GM20000 (cell line): ENCODE measurements at places on chromosomes 1 and 21.

DNA sequence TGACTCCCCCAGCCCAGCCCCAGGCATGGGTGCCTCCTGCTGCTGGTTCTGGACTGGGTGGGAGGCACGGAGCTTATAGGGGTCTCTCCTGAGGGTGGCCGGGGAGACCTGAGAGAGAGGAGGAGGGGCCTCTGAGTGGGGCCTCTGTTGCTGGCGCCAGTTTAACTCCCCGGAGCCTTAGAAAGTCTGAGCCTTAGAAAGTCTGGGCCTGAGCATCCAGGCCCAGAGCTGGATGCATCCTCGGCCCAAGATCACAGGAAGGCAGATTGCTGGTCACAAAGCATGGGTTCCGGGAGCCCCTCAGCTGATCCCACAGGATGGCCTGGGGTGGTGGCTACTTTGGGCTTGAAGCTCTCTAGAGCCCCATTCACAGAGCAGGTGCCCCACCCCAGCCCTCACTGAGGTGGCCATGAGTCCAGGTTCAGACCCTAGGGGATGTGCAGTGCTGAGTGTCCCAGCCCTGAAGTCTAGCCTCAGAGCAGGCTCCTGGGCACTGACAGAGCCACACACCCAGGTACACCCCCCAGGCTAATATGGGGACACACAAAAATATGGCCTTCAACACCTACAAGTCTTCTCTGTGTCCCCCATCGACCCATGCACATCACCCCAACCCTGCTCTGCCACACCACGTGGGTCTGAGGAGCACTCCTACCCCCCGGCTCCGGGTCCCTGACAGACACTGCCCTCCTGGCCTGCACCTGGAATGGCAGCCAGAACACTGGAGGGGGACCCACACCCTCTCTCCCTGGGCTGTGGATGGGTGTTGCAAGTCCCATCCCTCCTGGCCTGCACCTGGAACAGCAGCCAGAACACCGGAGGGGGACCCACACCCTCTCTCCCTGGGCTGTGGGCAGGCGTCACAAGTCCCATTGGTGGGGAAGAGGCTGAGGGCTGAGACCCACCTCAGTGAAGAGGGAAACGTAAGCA is 9.7 kb downstream of the PLA2G2F start:
- no peak for DNase-seq

DNA sequence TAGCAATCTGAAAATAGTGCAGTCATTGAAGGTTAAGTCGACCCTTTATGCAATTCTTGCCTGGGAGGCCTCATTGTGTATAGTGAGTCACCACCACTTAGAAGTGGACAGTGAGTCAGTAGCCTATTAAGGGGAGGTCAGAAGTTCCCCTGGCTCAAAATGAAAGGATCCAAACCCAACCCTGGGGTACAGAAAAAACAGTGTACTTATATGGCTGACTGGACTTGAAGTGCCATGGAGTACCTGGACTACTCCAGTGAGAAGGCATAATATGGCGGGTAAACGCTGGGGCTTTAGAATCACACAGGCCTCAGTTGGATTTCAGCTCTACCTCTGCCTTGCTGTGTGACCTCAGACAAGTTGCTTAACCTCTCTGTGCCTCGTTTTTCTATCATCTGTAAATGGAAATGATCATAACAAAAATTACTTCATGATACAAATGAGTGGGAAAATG is 2.2 kb upstream of the BCL9 start:
- DNase-seq: no peak

- DNase-seq: no peak
These were observed 39.3 kb downstream of the NCF2 start for GRCh38 chr1:183550915-183551314.

GRCh38 chr1:240909701-240910457 is 297.9 kb upstream of the GREM2 start:
- DNase-seq: no peak
